8988T (cell line): ENCODE measurements at places on chromosomes 2 and 18.

- no peak for DNase-seq
These were observed 353.2 kb downstream of the ZEB2 start for GRCh38 chr2:144166743-144167142.

DNA sequence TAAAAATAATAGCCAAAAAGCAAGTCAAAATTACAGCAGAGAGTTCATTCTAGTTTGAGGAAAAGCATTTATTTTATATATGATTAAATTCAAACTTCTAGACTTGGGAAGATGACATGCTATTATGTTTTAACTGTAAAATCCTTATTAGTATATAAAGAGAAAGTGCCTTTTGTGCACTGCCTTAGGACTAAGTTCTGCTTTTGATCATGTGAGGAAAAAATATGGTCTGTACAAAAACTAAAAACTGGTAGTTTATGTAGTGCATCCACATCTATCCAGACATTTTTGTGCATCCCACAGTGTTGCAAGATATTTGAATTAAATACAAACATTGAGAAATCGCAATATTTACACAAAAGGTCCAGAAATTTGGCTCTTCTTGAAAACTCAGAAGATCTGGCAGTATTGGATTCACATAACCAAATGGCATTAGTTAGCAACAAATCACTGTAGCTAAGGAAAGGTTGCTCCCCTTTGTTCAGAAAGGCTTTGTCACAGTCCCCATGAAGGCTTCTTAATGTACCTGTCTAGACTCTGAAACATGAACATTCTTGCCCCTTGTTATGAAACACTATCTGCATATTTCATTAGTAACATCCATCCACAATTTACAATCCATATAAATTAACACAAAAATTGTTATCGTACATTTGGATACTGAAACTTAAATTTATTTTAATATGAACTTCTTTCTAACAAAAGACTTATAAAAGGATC, 2.2 kb downstream of the MMADHC start:
- DNase-seq = no peak

DNA sequence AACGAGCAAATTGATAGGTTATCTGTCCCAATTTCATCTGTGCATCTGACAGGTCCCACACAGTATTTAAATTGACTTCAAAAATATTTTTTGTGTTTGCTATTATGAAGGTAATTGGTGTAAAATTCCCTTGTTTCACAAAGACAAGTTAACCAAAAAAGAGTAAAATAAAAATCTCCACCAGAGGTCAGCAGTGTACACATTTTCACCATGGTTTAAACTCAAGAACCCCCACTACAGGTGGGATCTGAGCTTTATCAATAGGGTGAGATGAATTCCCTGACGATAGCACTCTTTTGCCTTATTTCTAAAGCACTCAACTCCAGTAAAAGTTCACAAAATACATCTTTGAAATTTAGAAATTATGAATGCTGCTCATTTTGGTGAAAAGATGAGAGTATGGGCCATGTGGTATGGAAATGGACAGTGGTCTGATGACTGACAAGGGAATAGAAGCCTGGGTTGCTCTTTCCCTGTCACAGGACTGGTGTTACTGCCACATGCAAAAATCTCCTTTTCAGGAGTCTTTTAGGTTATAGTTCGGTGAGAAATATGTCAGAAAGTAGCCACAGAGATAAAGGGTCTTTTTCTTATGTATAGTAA, 68.0 kb downstream of the SERPINB8 start:
- DNase-seq = no peak

GRCh38 chr2:62296034-62296831, 100.3 kb downstream of the B3GNT2 start:
- DNase-seq = no peak

GRCh38 chr18:79426376-79427300, 30.9 kb downstream of the NFATC1 start:
- no peak for DNase-seq

GRCh38 chr2:219025637-219026585, 15.4 kb downstream of the CFAP65 start:
- DNase-seq = no peak

DNA sequence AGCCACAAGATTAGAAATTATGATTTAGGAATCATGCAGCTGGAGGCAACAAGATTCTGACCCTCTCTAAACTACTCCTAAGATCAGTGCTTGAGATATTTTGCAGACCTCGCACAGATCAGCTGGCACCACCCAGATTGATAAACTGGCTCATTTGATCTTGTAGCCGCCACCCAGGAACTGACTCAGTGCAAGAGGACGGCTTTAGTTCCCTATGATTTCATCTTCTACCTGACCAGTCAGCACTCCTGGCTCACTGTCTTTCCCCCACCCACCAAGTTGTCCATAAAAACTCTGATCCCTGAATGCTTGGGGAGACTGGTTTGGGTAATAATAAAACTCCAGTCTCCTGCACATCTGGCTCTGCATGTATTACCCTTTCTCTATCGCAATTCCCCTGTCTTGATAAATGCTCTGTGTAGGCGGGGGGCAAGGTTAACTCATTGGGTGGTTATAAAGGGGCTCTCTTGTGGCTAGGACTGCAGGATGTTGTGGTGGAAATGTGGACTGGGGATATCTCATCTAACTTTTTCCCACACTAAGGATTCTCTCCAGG, 96.1 kb downstream of the ARL6IP6 start:
- DNase-seq = no peak

DNA sequence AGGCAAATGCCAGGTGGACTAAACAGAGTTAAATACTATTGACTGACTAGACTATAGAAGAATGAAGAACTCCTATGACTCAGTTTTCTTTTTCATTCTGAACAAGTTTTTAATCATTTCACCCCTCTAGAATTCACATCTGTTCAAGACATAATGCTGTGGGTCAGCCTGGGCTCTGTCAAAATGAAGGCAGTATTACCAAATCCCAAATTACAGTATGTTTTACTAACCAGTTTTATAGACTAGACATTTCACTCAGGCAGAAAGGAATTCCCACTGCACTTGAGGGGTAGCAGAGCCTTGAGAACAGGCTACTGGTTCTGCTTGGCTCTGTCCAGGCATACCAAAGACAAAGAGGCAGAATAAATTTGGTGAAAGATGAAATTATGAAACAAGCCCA, 511.7 kb downstream of the EPHA4 start:
- no peak for DNase-seq

DNA sequence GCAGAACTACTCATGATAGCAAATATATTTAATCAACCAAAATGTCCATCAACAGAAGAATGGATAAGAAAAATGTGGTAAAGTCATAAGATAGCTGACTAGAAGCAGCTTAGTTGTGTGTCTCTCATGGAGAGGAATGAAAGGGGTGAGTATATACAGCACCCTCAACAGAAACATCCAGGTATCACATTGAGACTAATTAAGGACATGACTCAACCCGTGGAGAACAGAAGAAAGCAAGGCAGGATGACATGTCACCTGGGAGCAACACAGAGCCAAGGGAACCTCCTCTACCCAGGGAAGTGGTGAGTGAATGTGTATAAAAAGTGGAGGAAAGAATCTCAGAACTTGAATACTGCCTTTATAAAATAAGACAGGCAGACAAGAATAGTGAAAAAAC, 1695.0 kb upstream of the CELF4 start:
- no peak for DNase-seq

DNA sequence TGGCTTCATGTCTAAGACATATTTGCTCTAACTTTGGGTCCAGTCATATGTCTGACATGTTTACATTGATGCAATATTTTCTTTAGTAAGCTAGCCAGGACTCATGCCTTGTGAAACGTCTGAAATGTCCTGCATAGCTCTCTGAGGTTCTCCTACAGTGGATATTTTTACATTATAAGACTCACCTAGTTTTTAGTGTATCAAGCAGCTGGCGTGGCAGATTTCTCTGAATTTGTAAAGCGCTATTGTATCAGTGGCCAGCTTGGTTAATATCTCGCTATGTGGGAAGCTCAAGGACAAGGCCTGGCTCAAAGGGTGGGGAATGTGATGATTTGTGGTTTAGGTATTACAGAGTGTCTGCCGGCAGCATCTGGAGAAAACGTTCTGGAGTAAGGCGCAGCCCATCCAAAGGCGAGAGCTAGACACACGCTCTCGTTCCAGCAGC, 164.3 kb downstream of the LTBP1 start:
- DNase-seq = no peak

GRCh38 chr2:42185220-42185921, 16.2 kb downstream of the EML4 start:
- DNase-seq = no peak

DNA sequence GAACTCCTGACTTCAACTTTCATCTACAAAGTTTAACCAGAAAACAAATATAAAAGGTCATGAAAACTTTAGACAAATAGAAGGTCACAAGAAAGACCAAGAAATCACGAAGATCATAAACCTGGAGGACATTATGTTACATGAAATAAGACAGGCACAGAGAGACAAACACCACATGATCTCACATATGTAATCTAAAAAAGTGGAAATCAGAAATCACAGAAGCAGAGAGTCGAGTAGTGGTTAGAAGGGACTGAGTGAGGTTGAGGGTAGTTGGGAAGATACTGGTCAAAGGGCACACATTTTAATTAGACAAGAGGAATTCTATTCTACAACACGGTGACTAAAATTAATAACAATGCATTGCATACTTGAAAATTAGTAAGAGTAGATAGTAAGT, 1.4 kb downstream of the GCFC2 start:
- DNase-seq = no peak

- DNase-seq = no peak
These were observed 110.8 kb upstream of the KCNJ3 start for GRCh38 chr2:154587739-154588138.

DNA sequence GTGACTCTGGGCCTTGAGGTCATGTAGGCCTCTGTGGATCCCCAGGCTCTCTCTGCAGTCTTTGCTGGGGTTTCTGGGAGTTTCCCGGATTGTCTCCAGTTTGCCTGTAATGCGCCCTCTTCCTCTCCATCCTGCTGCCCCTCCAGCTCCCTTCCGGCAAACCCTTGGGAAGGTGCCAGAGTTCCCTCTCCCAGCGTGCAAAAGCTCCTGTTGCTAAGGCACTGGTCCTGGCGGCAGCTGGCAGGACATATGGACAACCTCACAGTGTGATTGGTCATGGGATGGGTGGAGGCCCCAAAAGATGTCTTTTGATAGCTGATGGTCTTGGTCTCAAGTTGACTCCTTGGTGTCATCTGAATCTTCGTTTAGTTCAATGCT, 320.1 kb downstream of the CYP26B1 start:
- DNase-seq = no peak

DNA sequence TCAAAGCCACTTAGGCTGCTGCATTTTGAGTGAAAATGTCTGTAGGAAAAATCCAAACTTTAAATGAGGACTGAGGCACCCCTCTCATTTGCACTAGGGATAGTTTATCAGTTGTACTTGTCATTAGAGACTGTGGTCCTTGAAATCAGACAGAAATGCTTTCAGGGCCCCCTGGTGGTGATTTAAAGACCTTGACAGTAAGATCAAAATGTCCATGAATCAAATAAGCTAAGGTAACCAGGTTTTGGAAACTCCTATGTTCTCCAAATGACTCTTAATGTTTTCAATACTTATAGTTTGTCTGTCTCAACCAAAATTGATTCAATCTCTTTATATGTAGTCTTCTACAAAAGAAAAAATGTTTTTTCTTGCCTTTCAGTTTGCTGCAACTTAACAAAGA, 28.8 kb upstream of the DDX18 start:
- DNase-seq = no peak

GRCh38 chr2:164613321-164613982, 7.8 kb downstream of the GRB14 start:
- DNase-seq = no peak

DNA sequence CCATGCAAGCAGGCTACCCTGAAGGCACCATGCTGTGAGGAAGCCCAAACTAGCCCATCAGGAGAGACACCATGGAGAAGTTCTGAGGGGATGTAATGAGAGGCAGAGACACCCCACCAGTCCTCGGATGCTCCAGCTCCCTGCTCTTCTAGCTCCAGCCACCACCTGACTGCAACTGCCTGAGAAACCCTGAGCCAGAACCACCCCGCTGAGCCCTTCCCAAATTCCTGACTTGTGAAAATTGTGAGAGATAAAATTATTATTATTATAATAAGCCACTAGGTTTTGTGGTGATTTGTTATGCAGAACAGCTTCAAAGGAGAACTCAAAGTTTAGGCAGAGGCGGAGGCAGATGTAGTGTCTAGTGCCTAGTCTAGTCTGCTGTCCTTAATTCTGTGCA, 67.1 kb upstream of the HK2 start:
- no peak for DNase-seq

- no peak for DNase-seq
These were observed 60.8 kb downstream of the ST6GAL2 start for GRCh38 chr2:106825161-106825560.

DNA sequence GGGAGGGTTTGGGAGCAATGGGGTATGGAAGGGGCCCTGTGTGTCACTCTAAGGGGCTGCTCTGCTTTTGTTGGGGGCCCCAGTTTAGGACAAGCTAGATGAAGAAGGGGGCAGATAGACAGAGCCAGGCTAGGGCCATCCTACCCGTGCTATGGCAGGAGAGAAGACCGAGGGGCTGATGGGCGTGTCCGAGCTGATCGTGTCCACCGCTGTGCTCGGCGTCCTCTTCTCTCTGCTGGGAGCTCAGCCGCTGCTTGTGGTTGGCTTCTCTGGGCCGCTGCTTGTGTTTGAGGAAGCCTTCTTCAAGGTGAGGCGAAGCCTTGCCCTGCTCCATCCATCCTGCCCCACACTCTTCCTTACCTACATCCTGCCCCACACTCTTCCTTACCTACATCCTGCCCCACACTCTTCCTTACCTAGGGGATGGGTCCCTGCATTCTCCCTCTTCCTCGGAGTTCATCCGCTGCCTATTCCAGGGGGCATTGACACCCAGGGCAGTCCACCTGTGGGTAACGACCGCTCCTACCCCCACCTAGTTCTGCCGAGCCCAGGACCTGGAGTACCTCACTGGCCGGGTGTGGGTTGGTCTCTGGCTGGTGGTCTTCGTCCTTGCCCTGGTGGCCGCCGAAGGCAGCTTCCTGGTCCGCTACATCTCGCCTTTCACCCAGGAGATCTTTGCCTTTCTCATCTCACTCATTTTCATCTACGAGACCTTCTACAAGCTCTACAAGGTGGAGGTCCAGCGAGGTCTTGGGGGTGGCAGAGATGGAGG, 8.9 kb downstream of the SLC4A3 start:
- no peak for DNase-seq
